ENCODE measurements at places on chromosomes 7 and 10. TPM values are rescaled to one million over a fixed set of nuclear protein-coding genes. Genes with fewer than 3 reads are reported as not detected.

GRCh38 chr7:158525648-158526484 lies 61.8 kb downstream of the PTPRN2 start:
- peaks cover 3% of the 10 kb centered on the region for H3K27me3 ChIP-seq
- no peak overlapping the region for H3K4me3 ChIP-seq
- no peaks in the 10 kb centered on the region for H3K4me1 ChIP-seq
- H3K36me3 ChIP-seq: no peaks in the 10 kb centered on the region
- DNase-seq: no peak

GRCh38 chr10:6711408-6711841 lies 131.3 kb upstream of the PRKCQ start:
- peaks cover 28% of the 10 kb centered on the region for H3K27me3 ChIP-seq
- H3K4me3 ChIP-seq: no peak overlapping the region
- no peaks in the 10 kb centered on the region for H3K36me3 ChIP-seq
- no peak overlapping the region for H3K27ac ChIP-seq

DNA sequence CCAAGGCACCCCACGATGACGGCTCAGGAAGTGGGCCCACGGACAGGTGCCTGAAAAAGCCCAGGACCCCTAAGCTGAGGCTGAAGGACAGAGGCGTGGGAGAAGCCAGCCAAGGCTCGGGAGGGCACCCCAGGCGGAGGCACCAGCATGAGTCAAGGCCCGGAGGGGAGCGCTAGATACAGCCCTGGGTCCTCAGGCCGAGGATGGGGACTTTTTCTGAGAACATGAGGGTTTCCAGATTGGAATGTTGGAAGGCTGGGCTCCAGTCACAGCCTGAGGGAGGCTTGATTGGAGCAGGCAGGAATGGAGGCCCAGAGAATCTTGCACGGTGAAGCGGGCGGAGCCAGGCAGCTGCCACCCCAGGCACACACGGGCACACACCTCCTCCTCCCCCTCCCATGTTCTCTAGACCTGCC lies 19.0 kb upstream of the ELFN1 start:
- no peak for DNase-seq
- H3K27me3 ChIP-seq: peaks cover 19% of the 10 kb centered on the region
- no peaks in the 10 kb centered on the region for H3K36me3 ChIP-seq

DNA sequence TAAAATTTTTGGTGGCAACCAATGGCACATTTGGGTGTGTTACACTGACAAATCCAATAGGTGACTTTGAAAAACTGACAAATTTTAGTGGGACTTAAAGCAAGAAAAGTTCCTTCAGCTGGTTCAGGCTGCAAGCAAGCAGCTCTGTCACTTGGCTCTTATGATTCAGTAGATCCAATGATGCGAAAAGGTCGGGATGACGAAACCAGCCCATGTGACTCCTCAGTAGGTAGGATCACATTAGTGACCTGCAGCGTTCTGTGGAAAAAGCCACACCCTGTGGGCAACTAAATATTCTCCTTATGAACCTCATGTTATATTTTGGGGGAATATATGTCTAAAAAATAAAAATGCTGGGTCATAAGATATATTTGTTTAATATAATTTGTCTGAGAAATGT lies 13.3 kb upstream of the TSGA13 start:
- no peaks in the 10 kb centered on the region for H3K4me1 ChIP-seq
- no peak overlapping the region for H3K27ac ChIP-seq
- H3K4me3 ChIP-seq: no peak overlapping the region
- DNase-seq: no peak

DNA sequence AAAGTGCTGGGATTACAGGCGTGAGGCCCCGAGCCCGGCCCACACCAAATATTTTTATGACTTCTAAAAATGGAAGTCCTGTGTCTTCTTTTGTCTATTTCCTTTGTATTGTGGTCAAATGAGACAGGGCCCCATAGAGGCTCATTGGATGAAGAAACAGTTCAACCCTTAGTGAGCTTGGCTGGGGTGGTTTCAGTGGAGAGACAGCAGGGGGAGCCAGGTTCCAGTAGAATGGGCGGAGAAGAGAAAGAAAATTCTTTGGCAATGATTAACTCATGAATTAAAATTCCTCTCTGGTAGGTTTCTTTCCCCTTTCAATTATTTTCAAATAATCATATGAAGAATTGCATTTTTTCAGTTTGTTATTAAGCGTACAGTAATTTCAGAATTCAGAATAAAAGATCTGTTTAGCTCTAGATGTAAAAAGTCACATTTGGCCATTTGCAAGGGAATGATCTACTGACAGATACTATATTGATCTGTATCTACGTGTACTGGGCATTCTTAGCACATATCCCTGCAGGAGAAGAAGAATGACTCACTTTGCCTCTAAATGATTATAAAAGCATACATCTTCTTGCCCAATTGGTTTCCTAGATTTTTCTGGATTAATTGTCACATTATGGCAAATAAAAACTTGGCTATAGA lies 43.2 kb downstream of the PNLIPRP3 start:
- H3K27ac ChIP-seq: no peak overlapping the region
- no peak for DNase-seq
- H3K4me3 ChIP-seq: no peak overlapping the region
- no peaks in the 10 kb centered on the region for H3K4me1 ChIP-seq
- no peaks in the 10 kb centered on the region for H3K36me3 ChIP-seq

GRCh38 chr7:5418285-5418582 lies 5.4 kb downstream of the TNRC18 start:
- peaks cover 43% of the 10 kb centered on the region for H3K27me3 ChIP-seq
- H3K36me3 ChIP-seq: no peaks in the 10 kb centered on the region
- H3K27ac ChIP-seq: no peak overlapping the region
- no peak for DNase-seq

- no peaks in the 10 kb centered on the region for H3K36me3 ChIP-seq
- no peak for DNase-seq
- no peaks in the 10 kb centered on the region for H3K4me1 ChIP-seq
- H3K27ac ChIP-seq: no peak overlapping the region
- no peaks in the 10 kb centered on the region for H3K27me3 ChIP-seq
Observed at GRCh38 chr7:11430112-11430511, 401.9 kb downstream of the THSD7A start.

- no peak overlapping the region for H3K27ac ChIP-seq
- H3K36me3 ChIP-seq: peaks cover 5% of the 10 kb centered on the region
- H3K4me1 ChIP-seq: no peaks in the 10 kb centered on the region
- H3K27me3 ChIP-seq: no peaks in the 10 kb centered on the region
- DNase-seq: no peak
- no peak overlapping the region for H3K4me3 ChIP-seq
Observed at GRCh38 chr7:134722786-134723322, 56.6 kb upstream of the CALD1 start.

DNA sequence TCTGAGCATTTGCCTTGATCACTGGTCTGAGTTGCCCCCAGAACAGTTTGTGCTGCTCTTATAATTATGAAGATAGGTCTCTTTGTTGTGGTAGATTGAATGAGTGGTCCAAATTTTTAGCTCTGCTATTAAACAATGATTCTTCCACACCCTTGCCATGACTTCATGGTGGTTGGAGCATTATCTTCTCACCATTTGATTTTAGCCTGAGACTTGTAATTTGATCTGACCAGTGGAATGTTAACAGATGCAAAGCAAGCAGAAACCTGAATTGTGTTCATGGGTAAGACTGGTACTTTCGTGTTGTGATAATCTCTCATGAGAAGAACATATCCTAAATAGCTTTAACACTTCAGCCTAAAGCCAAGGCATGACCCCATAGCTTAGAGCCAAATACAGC lies 139.1 kb downstream of the TFPI2 start:
- H3K36me3 ChIP-seq: no peaks in the 10 kb centered on the region
- no peak for DNase-seq
- no peaks in the 10 kb centered on the region for H3K4me1 ChIP-seq
- no peaks in the 10 kb centered on the region for H3K27me3 ChIP-seq
- H3K4me3 ChIP-seq: no peak overlapping the region

GRCh38 chr7:100402241-100402640 lies 26.3 kb downstream of the ZCWPW1 start:
- H3K27me3 ChIP-seq: peaks cover 16% of the 10 kb centered on the region
- DNase-seq: no peak
- no peak overlapping the region for H3K27ac ChIP-seq
- peaks cover 10% of the 10 kb centered on the region for H3K4me1 ChIP-seq

DNA sequence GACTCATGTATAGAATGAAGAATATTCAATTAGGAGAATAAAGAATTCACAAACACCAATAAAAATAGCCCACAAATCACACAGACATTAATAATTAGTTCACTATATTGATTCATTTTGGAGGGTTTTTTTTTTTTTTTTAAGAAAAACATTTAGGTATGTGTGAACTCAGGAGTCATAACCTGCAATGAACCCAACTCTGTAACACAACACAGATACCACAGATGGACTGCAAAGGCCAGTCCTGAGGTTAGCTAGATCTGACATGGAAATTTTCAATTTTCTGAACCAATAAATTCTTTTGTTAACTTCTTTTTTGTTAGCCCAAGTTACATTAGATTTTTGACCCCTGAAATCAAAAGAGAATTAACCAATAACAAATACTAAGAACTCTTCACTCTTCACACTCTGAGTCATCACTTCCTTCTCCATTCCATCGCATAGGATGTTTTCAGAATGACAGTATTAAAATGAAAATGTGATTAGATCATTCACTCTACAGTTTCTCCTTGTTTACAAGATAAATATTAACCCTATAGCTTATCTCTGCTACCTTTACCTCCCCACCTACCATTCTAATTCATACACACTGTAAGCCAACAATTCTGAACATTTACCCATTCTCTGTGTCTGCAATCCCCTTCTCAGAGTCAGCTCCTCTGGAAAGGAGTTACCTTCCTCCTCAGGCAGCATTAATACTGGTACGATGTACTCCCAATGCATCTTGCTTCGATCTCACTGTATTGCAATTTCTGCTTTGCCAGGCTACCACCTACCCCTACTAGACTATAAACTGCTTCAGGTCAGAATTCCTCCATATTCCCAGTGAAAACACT lies 141.5 kb downstream of the LRRN3 start:
- H3K4me3 ChIP-seq: no peak overlapping the region
- H3K27ac ChIP-seq: no peak overlapping the region
- no peak for DNase-seq
- H3K36me3 ChIP-seq: peaks cover 11% of the 10 kb centered on the region

Gene WNT16
- total RNA-seq: not detected

Gene CFAP43
- 0.22 TPM for total RNA-seq

Gene NPSR1
- not detected for total RNA-seq
